ENCODE measurements at places on chromosomes 3 and 15.

GRCh38 chr3:195907934-195908693 lies at the start of gene TNK2:
Gene TNK2 (minus strand): TSS chr3:195908551. CDS start chr3:195888588, 19,963 bp downstream.
- peak; percentile 73 for DNase-seq

DNA sequence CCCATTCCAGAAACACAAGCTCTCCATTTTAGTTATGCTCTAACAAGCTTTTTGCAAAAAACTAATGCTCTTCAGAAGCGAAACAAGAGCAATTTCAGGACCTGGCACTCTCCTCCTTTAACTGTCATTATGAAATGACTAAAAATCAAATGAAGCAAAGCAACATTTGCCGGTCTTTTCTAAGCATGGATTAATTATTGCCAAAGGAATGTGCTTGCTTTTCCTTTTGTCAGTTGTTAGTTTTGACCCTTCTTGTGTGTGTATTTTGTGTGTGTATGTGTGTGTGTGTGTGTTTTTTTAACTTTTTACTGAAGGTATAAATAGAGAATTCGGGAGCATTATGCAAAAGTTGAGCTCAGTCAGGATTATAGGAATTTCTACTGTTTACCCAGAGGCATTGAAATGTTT lies 509.1 kb downstream of the TUSC7 start:
- no peak for DNase-seq

DNA sequence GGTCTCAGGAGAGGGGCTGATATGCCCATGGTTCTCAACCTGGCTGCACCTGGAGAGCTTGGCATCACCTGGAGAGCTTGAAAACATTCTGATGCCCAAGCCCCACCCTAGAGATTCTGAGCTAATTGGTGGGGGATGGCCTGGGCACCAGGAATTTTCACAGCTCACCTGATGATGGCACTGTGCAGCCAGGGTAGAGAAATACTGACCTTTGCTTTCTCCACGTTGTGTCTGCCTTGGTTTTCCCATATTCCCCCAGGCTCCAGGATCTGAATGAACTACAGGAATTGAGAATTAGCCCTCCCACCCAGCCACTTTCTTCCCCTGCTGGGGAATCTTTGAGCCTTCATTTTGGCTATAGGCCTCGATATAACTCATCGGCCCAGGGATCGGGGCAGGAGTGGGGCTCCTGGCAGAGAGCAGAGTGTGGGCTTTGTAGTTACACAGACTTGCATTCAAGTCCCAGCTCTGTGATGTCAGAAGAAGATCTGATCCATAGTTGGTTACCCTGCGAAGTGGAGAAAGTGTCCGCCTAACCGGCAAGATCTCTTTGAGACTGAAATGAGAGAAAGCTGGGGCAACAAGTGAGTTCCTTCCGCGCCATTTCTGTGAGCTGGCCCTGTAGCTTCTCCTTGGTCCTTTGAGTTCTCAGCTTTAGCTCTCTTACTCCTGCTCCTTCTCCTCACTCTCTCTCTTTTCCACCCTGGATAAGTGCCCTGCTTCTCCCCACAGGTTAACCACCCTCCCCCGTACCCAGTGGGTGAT lies 33.1 kb upstream of the UBE2Q2 start:
- peak; percentile 27 for DNase-seq

GRCh38 chr3:15974647-15975046 lies 176.9 kb upstream of the ANKRD28 start:
- DNase-seq = no peak

- DNase-seq = no peak
Measured at GRCh38 chr3:172524611-172525010, 1.4 kb upstream of the TNFSF10 start.

GRCh38 chr15:93042691-93043378 lies 46.2 kb downstream of the RGMA start:
- no peak for DNase-seq

All from activated CD4-positive, alpha-beta T cell treated with anti-CD3 and anti-CD28 coated beads, Interleukin-2, Interleukin-6, amounts not matched to agents 100 ng/mL and 50 ng/mL, durations not matched to agents 16 hours and 8 hours (primary cell).